ENCODE measurements at places on chromosomes 6 and 20.

DNA sequence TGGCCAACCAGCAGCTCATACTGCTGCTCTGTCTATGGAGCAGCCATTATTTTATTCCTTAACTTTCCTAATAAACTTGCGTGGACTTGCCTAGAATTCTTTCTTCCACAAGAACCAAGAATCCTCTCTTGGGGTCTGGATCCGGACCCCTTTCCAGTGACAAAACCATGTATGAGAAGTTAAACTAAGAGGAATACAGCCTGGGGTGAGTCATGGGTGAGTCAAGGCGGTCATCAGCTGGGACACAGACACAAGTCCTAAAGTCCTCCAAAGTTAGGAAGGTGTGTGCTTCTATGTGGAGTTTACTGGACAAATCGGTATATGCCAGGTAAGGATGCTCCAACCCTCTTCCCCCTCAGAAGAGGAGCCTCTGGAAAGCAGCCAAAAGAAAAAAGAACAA lies 690.0 kb upstream of the CHD6 start:
- DNase-seq = no peak

DNA sequence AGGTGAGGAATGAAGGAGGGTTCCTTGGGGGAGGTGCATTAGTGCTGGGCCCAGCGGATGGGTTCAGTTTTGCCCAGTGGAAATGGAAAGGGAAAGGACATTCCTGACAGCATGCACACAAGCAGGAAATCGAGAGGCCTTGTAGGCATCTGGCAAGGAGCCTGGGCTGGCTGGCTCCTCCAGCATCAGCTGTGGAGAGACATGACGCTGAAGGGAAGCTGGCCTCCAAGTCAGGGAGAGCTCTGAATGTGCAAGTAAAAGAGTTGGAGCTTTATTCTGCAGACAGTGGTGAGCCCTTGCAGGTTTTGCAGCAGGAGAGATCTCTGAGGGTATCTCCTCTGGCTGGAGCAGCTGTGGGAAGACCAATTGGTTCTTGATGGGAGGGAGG lies 154.3 kb downstream of the MRPL14 start:
- no peak for DNase-seq

- DNase-seq = no peak
Observed at GRCh38 chr6:87945966-87946365, 101.7 kb upstream of the SPACA1 start.

GRCh38 chr6:167157863-167158262 lies at the start of gene GPR31:
Gene GPR31 (minus strand): TSS chr6:167157980. CDS start chr6:167157831, 149 bp downstream.
- DNase-seq = no peak

- DNase-seq = no peak
Observed at GRCh38 chr20:31606804-31607639, 1.9 kb downstream of the ID1 start.

DNA sequence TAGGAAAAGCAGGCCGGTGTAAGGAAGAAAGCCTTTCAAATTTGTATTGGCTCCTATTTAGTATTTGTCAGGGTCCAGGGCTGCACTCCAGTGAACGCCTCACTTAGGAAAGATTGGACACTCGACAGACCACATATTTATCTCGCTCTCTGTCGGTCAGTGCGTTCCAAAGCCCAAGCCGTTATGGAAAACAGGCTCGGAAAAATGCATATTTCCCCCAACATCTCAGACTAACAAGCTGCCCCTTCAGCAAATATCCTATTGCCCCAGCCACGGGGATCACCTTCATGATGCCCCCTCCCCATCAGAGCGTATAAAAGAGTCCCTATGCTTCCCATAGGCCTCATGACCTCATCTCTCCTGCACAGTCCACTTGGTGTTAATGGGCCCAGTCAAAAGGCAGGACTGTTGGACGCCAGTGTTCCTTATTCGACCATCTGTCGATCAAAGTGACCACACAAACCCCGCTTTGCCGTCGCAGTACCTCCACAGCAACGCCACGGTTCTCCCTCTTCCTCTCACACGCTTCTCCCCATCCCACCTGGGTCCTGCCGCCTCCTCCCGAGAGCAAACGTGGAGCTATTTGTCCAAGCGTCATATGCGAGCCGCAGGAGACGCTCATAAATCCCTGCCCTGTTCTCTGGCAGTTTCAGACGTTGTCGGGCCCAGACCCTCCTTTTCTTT lies 63.3 kb downstream of the NPEPL1 start:
- DNase-seq = no peak

GRCh38 chr6:135506270-135506997 lies 8.9 kb upstream of the AHI1 start:
- peak; percentile 28 for DNase-seq

GRCh38 chr6:31356216-31356945 lies 598 bp downstream of the HLA-B start:
- DNase-seq = peak; percentile 44

DNA sequence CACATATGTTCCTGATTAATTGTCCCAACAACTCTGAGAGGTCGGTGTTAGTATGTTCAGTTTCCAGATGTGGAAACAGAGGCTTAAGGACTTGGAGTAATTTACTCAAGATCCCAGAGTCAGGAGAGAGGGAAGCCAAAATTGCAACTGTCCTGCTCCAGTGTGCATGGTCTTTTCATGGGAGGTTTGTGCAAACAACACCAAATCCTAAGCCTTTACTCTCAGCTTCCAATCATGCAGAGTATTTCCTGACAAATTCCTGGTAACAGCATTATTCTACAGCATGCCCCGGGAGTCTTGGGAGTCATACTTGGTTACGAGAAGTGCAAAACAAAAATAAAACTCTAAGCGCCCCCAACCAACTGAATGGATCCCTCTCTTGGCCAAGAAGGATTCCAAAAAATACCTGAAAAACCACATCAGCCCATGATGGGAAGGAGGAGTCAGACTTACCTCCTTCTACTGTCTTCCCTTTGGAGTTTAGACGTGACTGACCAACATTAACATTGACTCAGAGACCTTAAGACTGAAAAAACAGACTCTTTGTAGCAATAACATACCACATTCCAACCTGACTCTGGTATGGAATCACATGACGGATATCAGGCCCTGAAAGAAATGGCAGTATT lies 30.8 kb upstream of the PPP1R3G start:
- DNase-seq = no peak

- no peak for DNase-seq
Observed at GRCh38 chr6:84150705-84151104, 76.7 kb downstream of the CEP162 start.

Measured in CD8-positive, alpha-beta memory T cell (primary cell).